ENCODE measurements at places on chromosomes 3 and 15. TPM values are rescaled to one million over a fixed set of nuclear protein-coding genes. Genes with fewer than 3 reads are reported as not detected.

The CPN2 gene
- total RNA-seq, result not detected

The ZNF860 gene
- total RNA-seq, result 1.4 TPM

The CFAP100 gene
- not detected for total RNA-seq

The FETUB gene
- total RNA-seq, result not detected

The CTXN2 gene
- total RNA-seq, result not detected

The SNTN gene
- total RNA-seq, result not detected

All from A549 treated with GW870086 at 1 μM for 4 hours (cell line).